ENCODE measurements at places on chromosomes 13 and 19.

- no peak for DNase-seq
Measured at GRCh38 chr19:34835631-34836351, 62.8 kb upstream of the ZNF599 start.

GRCh38 chr13:106238690-106239089, 296.8 kb downstream of the EFNB2 start:
- no peak for DNase-seq

DNA sequence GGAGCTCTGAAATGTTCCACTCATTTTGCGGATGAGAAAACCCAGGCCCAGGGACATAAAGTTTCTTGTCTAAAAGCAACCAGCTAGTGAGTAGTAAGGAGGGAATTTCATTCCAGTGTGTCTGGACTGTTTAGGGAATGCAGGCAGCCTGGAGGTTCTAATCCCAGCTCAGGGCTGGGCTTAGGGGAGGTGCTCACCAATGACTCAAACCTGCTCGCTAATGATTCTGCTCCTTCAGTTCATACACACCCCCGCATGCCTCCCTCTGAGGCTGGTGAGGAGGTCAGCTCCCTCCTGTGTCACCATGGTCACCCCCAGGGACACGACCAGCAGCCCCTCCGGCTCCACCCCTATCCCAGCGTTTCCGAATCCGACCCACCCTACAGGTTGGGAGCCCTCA, 34.6 kb downstream of the CYP4F2 start:
- DNase-seq: no peak

DNA sequence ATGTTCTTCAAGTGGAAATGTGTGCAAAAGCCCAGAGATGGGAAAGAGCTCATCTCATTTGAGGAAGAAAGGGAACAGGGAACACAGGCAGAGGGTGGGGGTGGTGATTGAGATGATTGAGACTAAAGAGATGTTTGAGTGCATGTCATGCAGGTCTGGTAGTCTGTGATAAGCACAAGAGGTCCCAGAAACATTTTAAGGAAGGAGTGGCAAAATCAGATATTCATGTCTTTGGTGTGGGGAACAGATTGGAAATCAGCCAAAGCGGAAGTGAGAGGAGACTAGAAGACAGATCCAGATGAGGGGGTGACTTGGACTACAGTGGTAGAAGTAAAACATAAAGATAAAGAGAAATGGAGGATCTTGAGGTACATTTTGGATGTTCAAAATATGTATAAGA, 39.4 kb upstream of the DACH1 start:
- no peak for DNase-seq

DNA sequence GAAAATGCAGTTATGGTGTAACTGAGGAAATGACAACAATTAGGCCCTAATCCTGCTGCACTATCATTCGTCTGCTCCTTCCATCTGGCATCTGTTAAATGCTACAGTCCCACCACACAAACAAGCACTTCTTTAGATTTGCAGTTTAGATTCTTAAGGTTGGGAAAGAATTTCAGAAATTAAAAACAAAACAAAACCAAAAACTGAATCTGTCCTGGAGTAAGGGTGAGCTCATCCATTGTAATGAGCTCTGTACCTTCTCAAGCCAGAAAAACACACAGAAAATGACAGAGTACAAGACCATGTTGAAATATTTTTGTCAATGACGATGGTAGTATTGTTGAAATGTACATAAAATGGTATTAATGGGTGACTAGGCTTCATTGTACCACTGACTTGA, 28.3 kb downstream of the SMAD9 start:
- no peak for DNase-seq

- no peak for DNase-seq
Measured at GRCh38 chr13:70604448-70604847, 496.2 kb upstream of the KLHL1 start.

GRCh38 chr19:661427-662196, 1.4 kb downstream of the RNF126 start:
- peak; percentile 76 for DNase-seq

GRCh38 chr19:41774515-41774980, 19.2 kb downstream of the CEACAM6 start:
- peak; percentile 57 for DNase-seq

DNA sequence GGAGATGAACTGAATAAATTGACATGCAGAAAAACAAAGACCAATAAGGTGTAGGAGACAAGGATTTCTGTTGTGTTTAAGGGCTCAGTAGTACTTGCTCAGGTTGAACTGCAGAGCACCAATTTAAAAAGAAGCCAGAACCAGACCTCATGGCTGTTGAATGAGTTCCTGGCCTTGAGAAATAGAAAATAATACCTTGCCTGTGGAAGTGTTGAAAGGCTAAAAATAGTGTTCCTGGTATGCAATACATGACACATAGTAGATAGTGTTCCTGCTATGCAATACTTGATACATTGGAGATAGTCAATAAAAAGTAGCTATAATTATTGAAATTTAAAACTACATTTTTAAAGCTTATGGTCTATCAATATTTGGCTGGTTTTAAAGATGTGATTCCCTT, 595.8 kb downstream of the PCDH9 start:
- DNase-seq: no peak

Measured in activated CD8-positive, alpha-beta memory T cell treated with anti-CD3 and anti-CD28 coated beads, Interleukin-2, amount 50 U/mL, for 48 hours (primary cell).